NCI-H2081 treated with DMSO at 0.1 percent for 48 hours (cell line): ENCODE measurements at places on chromosomes 3 and 15.

DNA sequence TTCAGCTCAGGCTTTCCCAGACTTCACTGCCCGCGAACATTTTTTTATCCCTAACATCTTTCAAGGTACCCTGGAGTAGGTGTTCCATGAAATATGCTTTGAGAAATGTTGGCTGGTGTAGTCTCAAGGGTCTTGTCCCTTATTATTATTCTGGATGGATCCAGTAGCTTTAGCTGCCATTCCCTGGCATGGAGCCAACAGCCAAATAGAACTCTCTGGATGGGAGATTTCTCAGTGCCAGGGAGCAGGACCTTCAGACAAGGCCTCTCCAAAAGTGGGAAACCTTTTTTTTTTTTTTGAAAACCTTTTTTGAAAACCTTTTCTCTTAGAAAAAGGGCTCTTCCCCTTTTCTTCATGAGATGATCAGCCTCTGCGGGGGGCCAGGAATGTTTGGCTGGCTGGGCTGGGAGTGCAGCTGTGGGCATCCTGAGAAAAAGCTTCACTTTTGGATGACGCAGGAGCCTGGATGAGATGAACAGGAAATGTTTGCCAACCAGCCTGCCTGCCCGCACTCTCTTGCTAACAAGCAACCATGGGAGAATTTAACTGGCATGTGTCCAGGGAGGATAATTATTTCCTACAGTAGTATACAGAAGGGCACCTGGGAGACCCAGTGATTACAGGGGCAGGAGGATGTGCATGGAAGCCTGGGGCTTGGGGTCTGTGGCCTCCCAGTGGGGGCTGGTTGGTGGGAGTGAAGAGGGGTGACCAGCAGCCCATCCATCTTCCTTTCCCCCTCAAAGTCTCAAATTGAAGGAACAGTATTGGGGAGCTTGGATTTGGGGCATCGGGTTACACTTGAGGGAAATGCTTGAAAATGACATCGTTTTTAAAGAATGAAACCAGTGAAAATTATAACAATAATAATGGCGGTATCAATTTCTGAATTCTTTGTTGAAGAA lies 109.1 kb upstream of the LRIG1 start:
- DNase-seq: peak; percentile 71

GRCh38 chr3:25468866-25469319 lies 40.8 kb downstream of the RARB start:
- no peak for DNase-seq

DNA sequence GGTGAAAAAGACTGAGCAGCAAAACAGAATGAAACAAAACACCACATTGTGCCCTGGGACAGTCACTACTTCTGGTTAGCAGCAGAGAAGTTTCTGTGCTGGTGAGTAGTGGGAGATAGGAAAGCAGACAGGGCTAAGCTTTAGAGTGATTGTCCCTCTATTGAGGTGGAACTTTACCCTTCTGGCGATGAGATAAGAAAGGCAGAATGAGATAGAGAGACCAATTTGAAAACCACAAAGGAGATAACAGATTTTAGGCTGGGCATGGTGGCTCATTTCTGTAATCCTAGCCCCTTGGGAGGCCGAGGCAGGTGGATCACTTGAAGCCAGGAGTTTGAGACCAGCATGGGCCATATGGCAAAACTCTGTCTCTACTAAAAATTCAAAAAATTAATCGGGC lies 208.5 kb downstream of the TBL1XR1 start:
- DNase-seq: no peak

DNA sequence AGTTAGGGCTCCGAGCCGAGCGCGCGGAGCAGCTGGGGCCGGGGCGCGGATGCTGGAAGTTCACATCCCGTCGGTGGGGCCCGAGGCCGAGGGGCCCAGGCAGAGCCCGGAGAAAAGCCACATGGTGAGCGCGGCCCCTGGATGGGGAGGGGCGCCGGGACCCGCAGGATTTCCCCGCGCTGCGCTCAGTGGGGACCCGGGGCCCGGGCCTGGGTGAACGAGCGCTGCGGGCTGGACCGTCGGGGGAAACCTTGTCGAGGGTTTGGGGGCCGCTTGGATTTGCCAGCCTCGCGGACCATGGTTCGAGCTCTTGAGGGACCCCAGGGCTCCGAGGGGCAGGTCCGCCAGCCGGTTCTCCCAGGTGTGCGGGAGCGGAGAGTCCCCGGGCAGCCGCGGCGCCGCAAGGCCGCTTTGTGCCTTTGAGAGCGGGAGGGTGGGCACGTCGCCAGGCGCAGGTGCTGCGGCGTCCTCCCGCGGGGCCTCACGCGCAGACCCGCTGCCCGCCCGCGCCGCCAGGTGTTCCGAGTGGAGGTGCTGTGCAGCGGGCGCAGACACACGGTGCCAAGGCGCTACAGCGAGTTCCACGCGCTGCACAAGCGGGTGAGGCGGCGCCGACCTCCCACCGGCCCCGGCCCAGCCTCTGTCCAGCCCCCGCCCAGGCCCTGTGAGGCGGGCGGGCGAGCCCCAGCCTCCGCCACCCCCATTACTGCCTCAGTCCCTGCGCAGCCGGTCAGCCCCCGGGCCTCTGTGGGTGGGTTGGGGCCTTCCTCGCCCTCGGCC lies at the start of gene SNX22:
SNX22 (plus strand) TSS at position 5 of the 780 bp plus-strand sequence; CDS start at position 50, 45 bp downstream.
- no peak for DNase-seq
